ENCODE measurements at places on chromosomes 4 and X.
A peak's percentile ranks its signal among the peaks of the same experiment; 100 is the strongest.

GRCh38 chr4:182242787-182243186, 415 bp upstream of the TENM3 start:
- no peak for DNase-seq

DNA sequence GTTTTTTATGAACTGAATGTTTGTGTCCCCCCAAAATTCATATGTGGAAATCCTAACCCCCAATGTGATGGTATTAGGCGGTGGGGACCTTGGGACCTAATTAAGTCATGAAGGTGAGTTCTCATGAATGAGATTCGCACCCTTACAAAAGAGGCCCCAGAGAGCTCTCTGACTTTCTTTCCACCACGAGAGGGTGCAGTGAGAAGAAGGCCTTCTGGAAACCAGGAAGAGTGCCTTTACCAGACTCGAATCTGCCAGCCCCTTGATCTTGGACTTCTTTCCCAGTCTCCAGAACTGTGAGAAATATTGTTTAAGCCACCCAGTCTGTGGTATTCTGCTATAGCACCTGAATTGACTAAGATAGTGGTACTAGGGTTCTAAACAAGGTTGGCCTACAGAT, 40.8 kb downstream of the STK26 start:
- no peak for DNase-seq

GRCh38 chr4:99724067-99724466, 66.4 kb upstream of the C4orf54 start:
- DNase-seq, result no peak

DNA sequence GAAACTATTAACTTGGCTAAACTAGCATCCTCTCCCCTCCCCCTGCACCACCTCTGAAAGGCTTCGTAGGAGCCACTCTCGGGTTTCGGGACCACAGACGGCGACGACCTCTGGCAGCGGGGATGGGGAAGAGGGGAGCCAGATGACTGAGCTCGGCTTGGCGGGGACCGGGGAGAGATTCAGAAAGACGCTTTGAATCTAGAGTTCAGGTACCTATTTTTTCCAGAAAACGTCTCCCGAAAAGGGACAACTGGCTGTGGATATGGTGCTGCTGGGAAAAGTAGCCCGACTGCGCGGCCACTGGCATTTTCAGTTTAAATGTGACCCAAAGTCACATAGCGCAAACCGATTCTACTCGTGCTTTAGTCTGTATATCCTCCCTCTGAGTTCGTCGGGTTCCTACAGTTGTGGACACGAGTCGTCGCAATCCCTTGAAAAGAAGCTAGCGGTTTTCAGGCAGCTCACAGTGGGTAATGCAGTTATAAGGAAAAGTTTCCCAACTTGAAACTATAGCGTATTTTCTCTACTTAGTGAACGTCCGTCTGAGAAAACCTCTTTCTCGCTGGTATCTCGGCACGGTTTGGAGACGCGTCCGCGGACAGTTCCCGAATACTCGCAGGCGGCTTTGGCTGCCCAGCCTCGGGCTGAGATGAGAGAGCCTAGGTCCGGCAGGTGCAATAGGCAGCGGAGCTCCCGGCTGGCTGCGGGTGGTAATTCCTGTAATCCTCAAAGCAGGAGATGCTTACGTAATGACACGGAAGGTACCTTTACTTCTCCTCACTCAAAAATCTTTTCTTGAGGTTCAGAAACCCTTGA, 1.3 kb downstream of the PARM1 start:
- DNase-seq, result peak; percentile 2

DNA sequence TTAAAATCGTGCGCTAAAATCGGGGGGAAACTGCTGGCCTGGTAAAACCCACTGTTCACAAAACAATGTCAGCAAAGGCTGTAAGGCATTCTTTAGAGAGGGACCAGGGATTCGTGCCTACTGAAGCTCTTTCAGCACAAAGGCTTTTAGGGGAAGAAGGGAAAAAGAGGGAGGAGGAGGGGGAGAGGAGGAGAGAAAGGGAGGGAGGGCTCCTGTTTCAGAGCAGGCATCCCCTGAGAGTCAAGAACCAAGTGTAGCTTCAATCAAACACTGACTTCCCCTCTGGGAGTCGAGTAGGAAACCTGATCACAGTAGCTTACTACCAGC, 9.5 kb downstream of the BCOR start:
- DNase-seq, result no peak

DNA sequence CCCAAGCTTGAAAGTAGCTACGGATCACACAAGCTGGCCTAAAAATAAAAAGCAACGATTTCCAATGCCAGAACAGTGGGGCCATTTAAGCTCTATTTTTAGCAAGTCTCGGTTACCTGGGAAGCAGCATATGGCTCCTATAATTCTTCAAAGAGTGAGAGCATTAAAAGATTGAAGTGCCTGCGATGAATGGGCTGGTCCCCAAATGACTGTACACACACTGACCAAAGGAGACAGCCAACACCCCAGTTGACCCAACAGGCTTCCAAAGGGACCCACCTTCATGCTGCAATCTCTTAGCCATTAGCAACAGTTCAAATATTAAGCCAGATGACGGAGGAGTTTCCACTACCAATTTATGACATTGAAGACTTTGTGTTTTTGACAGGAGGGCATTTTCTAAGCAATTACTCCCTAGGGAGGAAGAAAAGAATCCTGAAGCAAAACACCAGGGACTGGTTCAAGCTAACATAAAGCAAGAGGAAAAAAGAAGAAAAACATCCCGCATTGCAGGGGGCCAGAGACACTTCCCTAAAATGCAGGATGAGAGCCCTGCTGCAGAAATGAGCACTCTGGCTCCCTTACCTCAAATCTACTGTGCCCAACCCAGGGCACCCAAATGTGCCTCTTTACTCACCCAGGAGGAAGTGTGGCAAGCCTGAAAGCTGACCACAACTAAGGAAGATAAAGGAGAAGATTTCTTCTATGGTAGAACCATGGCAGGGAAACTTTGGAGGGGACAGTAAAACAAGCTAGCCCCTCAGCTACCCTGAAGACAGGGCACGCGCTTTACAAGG, 21.6 kb downstream of the SH3KBP1 start:
- DNase-seq, result no peak

GRCh38 chrX:121832446-121832845, 785.0 kb downstream of the GLUD2 start:
- no peak for DNase-seq

DNA sequence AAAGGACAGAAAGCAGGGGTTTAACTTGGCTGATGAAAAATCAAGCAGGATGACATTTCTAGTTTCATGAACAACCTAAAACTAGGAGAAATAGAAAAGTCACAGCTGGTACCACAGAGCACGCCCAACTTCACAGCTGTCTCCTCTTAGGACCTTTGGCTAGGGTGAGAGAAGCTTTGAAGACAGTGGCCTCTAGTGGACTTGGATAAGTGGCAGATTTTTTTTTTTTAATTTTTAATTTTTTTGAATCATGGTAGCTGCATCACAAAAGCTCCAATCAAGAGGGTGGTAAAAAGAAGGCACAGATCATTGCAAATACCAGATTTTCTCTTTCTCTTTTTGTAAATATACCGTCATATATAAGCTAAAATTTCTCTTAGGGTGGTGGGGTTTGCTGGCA, 20.2 kb upstream of the MAP3K15 start:
- no peak for DNase-seq

DNA sequence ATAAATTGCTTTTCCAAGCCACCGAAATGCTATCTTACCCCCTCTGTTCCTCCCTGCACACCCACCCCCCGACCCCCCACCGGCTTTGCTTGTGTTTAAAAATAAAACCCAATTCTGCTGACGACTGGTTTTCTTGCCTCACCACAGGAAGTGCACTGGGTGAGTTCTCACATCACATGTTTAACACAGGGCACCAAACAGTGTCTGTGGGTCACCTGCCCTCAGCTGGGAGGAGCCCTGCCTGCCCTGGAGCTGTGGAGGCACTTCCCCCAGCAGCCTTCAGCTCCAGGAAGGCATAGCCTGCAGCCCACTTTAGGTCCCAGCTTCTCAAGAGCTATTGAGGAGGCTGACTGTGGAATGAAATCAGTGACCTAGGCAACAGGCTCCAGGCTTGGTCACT, 8.8 kb downstream of the TMEM255A start:
- peak; percentile 29 for DNase-seq

DNA sequence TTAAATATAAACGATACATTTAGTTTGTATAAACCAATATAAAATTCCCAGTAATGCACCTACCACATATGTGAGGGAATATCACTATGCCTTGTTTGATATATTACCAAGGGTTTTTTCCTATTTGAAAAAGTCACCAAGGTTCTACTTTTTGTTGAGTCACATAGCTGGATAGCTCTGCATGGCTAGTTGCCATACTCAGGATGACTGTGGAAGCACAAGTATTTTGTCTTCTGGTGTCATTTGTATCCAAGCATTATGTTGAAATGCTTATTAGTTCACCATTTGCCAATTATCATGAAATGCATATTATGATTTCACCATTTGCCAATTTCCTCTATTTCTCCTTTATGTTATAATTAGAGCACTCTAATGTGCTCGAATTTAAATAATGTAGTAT, 162.7 kb upstream of the TTC29 start:
- DNase-seq, result no peak

DNA sequence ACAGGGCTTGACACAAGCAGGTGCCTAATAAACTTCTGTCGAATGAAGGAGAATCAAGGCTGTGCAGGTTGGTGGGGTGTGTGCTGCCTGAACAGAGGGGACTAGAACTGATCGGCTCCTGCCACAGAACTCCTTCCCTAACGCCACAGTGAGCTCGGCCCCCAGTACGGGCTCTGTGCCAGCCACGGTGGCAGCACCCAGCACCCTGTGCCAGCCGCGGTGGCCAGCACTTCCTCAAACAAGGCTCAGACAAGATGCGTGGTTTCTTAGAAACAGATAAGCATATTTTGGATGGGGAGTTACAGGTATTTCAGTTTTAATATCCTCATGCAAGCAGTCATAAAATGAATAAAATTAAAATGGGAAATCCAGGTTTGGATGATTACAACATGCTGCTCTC, 26.0 kb upstream of the C4orf50 start:
- no peak for DNase-seq

- DNase-seq, result no peak
Measured at GRCh38 chr4:18767921-18768320, 746.4 kb upstream of the LCORL start.

- DNase-seq, result no peak
Measured at GRCh38 chr4:67624939-67625338, 66.4 kb downstream of the STAP1 start.

- no peak for DNase-seq
Measured at GRCh38 chrX:73916931-73917667, 354.1 kb downstream of the CHIC1 start.

DNA sequence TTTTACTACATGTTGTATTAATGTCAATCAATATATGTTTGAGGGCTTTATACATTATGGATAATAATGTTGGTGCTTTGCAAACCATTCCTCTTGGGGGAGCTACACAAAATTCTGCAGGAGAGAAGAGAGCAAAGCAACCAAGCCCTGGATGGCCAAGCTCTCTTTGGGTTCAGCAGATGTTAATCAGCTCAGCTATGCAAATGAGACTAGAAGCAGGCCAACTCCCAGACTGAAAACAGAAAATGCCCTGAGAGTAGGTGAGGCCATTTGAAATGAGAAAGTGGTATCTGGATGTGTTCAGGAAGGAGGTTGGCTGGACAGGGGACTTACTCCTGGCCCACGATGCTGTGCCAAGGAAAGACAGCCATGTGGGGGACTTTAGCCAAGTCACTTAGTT, 387.0 kb downstream of the BCOR start:
- DNase-seq, result no peak

- no peak for DNase-seq
Measured at GRCh38 chr4:1075225-1075624, 38.1 kb downstream of the RNF212 start.

GRCh38 chrX:129721414-129721813, 17.4 kb upstream of the XPNPEP2 start:
- DNase-seq, result no peak

DNA sequence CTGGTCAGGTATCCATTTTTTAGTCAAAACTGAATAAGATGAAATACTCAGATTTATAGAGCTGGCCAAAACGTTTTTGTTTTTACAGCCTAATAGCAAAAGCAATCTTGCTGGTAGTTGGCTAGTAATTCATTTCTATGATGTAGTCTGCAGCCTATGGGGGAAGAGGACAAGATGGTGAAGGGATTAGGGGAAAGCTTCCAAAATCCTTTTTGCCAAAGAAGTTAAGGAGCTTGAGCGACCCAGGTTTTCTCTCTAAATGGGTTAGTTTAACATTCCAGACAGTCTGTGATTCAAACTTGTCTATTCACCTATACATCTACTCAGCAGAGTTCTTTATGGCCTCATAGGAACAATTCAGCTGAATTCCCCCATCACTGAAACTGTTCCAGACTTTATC, 89.8 kb upstream of the SPRY1 start:
- DNase-seq, result no peak

DNA sequence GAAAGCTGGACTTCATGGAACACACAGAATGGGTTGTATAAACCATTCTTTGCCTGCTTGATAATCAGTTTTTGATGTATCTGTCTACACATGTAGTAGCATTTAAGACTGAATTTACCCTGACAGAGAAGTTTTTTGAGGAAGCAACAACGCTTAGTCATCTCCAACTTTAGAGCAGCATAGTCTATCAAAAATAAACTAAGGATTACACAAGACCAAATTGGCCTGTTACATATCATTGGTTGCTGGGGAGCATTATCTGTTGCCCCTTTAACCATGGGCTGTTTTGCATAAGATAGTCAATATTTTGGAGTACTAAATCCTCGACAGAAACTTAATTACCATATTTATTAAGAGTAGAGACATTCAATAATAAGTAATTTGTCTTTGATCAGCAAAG, 347.4 kb downstream of the FAM47B start:
- DNase-seq, result no peak

DNA sequence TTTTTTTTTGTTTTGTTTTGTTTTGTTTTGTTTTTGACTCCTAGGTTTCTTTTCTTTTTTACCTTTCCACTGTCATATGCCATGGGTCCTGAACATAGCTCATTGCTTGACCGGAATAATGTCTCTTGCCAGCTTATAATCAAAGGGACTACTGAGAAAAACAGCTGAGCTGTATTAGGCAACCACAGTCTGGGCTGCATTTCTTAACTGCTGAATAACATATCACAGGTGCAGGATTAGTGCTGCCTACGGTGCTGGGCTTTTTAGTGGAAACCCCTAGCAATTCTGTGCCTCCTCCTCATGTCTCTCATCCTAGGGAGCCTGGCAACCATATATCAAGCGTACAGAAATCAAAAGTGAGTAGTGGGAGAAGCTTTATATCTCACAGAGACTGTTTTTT, 333.5 kb downstream of the BMPR1B start:
- DNase-seq, result no peak

DNA sequence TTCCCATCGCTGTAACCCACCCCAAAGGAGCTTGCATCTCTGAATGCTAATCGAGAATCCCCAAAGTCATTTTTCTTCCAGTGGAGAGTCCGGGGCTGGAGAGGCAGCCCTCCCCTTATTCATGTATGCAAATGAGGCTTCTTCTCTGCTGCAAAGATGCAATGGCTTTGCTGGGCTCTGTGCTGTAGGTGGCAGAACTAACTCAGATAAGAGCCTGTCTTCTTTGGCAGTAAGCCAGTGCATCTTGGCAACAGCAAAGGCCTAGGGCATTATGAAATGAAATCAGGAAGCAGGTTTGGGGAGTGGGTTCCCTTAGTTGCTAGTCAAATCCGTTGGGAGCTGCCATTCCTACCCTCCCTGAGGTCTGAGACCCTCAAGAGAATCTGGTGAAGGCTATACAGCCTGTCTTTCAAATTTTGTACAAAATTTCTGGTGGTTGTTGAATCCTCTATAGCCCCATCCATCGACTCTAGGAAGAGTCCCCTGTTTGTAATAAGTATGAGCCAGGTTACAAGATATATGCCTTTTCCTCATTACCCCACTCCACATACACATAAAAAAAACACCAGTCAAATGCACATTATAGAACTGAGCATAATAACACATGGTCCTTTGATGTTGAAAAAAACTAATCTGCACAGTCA, 290.6 kb upstream of the TAPT1 start:
- DNase-seq, result no peak

- DNase-seq, result peak; percentile 67
Measured at GRCh38 chr4:173013232-173013930, 155.2 kb upstream of the GALNT7 start.
